ENCODE measurements at places on chromosomes 12 and 14.

DNA sequence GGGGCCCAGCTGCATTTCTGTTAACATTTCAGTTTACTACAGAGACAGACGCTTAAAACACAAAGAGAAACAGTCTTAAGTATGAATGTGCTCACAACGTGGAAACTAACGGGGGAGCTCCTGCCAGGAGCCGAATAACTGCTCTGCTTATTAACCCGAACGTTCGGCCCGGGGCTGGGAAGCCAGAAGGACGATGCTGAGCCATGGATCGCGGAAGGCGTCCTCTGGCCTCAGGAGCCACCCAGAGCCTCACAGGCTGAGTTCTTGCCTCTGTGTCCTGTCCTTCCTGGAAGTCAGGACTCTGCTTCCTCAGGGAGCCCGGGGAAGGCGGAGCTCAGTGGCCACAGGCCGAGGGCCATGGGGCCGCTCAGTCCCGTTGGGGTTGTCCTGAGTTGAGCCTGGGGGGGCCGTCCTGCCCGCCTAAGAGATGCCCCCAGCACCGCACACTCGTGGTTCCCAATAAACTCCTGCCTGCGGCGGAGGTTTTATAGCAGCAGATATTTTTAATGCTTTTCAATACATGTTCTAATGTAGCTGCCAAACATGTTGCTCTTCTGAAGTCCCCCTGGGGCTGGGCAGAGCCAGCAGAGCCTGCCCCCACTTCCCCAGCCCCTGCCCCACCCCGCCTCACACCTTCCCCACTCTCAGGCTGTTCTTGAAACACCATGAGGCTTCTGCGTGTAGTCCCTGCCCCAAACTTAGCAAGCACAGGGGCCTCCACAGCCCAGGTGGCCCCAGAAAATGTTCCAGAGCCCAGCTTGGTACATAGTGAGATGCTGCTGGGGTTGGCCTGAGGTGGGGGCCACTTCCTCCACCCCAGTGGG is 3.4 kb upstream of the TEX22 start:
- DNase-seq, result no peak

DNA sequence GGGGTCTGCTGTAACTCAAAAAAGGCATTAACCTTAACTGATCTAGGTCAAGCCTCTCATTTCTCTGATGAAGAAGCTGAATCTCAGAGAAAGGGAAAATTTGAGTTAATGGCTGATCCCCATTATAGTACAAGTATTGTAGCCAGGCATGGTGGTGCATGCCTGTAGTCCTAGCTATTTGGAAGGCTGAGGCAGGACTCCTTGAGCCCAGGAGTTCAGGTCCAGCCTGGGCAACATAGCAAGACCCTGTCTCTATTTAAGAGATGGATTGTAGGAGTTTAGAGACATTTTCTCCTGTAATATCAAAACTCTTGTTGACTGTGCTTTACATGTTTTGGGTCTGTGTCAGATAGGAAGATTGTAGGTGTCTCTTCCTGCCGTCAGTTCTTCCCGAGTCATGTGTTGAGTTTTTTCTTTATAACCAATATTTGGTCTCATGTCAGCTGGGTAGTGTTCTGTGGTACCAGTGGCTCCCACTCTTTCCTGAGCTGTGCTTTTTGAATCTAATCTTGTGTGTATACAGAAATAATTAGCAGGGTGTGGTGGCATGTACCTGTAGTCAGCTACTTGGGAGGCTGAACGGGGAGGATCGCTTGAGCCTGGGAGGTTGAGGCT is 8.6 kb downstream of the COPZ1 start:
- DNase-seq, result no peak

DNA sequence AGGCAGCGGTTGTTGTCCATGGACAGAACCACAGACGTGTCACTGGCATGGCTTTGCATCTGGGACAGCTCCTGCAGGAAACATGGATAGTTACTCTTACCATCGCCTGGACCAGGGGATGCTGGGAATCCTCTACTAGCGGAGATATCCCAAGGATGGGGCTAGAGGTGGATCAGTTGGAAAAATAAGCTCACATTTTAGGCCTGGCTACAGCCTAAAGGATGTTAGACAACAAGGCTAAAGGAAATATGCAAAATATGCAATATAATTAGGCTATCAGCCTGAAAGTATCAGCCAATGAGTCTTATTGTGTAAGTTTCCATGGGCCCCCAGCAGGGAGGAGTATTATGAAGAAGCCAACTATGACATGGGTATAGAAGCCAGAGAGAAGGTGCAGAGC is 5.0 kb downstream of the KRT76 start:
- DNase-seq, result no peak

- DNase-seq, result no peak
Measured at GRCh38 chr14:55088356-55088755, 36.9 kb downstream of the MAPK1IP1L start.

- DNase-seq, result no peak
Measured at GRCh38 chr12:105402366-105402765, 71.9 kb downstream of the C12orf75 start.

Measured in midbrain (tissue), 1 donor.